ENCODE measurements at places on chromosomes 11 and 22.

GRCh38 chr11:88363648-88364065 is 26.1 kb upstream of the CTSC start:
- peak; percentile 56 for DNase-seq

GRCh38 chr11:76783896-76784813 is 999 bp downstream of the TSKU start:
- peak; percentile 74 for DNase-seq

- no peak for DNase-seq
Measured at GRCh38 chr11:47545298-47545697, 7.6 kb downstream of the CELF1 start.

DNA sequence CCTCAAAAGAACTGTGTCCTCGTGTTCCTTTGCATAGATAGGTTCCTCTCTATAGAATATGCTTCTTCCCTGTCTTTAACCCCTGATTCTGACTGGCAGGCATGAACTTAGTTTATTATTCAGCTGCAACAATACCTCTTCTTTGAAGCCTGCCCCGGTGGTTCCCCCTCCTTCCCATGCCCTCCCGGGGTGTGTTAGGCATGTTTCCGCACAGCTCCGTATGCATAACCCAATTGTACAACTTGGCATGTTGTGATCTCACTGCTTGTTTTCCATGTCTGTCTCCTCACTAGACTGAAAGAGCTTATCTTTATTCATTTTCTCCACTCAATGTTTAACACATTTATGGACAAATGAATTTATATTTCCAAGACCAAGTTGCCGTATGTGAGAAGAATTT is 72.6 kb downstream of the DEPDC5 start:
- DNase-seq: no peak

DNA sequence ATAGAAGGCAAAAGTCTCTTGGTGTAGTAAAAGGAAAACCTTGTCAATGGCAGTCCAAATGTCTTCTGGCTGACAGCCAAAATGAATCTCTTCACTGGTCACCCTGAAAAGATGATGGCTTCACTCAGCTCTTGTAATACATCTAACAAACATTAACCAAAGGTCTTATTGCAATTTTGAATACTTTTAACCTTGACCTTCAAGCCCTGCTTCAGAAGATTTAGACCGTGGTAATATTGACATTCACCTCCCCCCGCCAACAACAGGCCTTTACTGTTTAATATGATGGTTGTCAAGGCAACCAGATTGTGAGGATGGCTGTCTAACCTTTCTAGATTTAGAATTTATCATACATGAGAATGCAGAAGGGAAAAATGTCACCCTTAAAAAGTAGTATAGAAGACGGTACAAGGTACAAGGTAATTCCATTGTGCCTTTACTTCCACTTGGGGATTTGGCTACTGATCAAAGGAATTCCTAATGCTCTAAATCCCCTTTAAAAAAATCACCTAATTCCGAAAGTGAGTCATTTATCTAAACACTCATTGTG is 342.3 kb downstream of the LARGE1 start:
- peak; percentile 71 for DNase-seq

GRCh38 chr11:14546672-14547071 is 26.5 kb upstream of the PSMA1 start:
- no peak for DNase-seq

DNA sequence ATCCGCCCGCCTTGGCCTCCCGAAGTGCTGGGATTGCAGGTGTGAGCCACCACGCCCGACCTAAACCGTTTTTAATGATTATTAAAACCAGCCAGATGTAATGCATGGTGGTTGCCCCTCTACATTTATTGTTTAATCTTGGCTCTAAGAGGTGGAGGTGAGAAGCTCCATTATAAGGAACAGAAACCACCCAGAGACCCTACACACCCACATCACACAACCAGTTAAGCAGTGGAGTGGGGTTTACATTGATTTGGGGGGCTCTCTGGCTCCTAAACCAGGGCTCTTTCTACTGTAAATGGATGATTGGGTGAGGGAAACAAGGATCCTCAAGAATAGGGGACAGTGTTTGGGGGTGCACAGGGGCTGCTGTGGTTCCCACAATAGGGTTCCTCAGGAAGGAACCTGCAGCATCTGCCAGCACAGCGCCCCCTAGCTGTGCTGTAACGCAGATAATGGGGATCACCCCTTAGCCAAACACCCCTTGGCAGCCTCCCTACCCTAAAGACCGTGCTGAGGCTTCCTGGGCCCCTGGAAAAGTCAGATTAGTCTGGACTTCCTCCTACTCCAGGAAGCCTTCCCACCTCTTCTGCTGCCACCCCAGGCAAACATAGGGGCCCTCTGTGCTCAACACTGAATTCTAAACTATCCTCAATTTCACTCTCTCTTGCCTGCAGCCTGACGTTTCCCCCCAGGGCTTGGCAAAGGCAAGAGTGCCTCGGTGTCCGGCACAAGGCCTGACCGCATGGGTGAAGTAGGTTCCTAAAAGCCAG is 2.4 kb downstream of the MPST start:
- DNase-seq: peak; percentile 35

- no peak for DNase-seq
Measured at GRCh38 chr11:73277467-73277866, 5.3 kb downstream of the P2RY6 start.

DNA sequence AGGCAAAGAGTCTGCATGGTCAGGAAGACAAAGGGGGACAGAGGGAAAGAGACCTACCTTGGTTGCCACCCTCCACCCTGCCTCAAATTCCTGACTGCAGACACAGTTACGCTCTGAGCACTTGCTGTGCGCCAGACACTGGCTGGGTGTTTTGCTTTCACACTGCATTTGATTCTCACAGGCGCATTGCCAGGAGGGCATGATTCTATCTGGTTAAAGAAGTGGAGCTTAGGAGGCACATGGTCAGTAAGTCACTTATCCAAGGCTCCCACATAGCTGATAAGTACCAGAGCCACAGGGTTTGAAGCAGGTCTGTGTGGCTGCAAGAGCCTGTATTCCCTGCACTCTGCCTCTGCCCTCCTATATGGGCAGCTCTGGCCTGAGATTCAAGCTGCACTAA is 103.9 kb downstream of the TIMP3 start:
- no peak for DNase-seq

DNA sequence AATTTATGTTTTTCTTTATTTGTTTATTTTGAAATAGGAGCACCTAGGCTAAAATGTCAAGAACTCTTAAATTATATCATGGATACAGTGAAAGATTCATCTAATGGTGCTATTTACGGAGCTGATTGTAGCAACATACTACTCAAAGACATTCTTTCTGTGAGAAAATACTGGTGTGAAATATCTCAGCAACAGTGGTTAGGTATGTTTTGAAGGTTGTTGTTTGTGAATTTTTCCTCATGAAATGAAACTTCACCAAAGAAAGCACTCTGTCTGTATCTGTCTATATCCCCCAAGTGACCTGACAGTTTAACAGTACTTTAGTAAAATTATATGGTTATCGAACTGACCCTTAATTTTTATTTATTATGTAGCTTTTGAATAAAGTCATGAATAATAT is 12.8 kb downstream of the ATM start:
- DNase-seq: no peak

DNA sequence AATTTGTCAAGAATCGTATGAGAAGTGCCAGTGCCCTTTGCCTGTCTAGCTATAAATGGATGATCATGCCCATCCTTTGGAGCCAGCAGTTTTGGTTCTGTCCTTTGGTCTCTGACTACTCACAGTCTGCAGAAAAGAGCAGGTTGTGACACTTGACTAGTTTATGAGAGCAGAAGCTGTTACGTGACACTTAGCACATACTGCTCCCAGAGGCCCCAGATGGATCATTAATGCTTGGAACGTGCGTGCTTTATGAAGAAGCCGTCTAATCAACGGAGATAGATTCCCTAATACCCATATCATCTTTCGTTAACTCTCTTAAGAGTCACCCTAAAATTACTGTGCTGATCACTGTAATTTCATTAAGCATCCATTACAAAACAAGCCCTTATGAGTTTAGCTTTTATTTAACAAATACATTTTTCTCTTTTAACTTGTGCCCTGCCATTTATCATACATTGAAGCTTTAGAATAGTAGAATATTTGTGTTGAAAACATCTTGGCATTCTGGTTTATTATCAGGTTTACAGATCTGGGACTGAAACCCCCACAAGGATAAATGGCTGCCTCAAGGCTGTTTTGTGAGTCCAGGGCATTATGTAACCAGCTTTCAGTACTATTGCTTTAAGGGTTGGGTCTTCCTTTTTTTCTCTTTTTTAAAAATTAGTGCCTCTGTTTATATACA is 47.0 kb upstream of the ADORA2A start:
- DNase-seq: no peak

DNA sequence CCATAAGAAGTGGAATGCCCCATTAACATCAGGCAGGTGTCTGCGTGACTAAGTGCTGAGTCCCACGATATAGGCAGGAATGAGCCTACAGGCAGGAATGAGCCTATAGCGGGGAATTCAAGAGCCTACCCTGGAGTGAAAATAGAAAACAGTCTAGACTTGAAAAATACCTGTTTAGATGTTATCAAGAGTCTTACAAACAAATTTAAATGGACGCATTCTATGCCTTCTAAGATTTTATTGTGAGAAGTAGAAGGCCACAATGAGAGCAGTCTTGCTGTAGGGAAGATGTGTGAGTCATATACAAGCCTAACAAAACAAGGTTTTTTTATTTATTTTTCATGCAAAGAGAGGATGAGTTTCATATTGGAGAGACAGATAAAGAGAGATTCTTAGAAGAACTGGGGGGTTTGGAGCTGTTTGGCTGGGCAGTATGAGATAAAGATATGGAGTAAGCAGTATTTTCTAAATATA is 200.8 kb upstream of the ZC3H12C start:
- DNase-seq: no peak

DNA sequence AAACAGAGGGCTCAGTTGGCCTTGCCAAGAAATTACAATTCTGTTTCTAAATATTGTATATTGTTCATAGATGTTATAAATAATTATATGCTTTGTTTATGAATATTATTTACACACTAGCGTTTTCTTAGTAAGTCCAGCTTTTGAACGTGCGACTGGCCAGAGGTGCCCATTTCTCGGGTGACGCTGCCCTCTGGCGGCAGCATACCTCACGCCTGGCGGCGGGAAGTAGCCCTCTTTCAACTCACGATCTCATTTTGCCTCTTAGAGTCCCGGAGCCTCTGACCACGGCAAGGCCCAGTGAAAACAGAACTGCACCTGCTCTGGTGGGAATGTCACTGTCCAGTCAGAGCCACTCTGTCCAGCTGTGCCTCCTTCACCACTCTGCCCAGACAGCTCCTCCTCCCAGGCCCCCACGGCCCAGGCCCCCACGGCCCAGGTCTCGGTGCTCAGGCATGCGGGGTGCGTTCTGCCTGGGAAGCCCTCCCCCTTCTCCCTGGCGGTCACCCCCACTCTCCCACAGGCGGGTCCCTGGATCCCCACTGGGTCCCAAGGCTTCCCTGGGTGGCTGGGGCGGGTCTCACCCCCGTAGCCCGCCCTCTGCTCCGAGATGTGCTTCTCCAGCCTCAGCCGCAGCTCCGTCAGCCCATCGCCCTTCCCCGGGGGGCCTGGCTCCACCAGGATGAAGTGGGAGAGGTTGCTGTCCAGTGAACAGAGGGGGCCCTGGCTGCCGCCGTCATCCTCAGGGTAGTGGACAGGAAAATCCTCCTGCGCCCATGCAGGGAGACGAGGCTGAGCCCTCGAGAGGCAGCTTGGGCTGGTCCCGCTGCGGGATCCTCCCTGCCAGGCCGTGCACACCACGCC is 19.3 kb downstream of the TSSC4 start:
- peak; percentile 94 for DNase-seq

DNA sequence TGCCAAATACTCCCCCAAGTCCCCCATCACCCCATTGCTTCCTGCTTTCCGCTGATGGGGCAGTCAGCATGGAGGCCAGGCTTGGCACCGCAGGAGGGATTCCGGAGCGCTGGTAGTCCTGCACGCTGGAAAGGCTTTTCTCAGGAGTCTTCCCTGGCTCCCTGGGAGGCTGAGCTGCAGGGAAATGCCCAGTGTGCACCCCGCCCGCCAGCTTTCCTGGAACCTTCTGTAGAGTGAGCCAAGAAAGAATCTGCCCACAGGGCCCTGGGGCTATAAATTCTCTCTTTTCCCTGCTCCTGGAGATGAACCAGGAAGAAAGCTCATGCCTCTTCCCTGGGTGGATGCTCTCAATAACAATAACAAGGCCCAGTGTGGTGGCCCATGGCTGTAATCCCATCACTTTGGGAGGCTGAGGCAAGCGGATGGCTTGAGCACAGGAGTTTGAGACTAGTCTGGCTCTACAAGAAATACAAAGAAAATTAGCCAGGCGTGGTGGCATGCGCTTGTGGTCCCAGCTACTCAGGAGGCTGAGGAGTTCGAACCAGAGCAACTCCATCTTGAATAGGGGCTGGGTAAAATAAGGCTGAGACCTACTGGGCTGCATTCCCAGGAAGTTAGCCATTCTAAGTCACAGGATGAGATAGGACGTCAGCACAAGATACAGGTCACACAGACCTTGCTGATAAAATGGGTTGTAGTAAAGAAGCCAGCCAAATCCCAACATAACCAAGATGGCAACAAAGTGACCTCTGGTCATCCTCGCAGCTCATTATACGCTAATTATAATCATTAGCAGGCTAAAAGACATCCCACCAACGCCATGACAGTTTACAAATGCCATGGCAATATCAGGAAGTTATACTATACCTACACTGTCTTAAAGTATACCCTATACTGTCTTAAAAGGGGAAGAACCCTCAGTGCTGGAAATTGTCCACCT is 46.4 kb upstream of the FTH1 start:
- no peak for DNase-seq

GRCh38 chr11:15865212-15865987 is 490.9 kb downstream of the SOX6 start:
- peak; percentile 5 for DNase-seq

- DNase-seq: peak; percentile 43
Measured at GRCh38 chr22:24423519-24424000, 3.8 kb upstream of the ADORA2A start.

GRCh38 chr22:44765571-44766285 is 13.4 kb downstream of the ARHGAP8 start:
- no peak for DNase-seq

DNA sequence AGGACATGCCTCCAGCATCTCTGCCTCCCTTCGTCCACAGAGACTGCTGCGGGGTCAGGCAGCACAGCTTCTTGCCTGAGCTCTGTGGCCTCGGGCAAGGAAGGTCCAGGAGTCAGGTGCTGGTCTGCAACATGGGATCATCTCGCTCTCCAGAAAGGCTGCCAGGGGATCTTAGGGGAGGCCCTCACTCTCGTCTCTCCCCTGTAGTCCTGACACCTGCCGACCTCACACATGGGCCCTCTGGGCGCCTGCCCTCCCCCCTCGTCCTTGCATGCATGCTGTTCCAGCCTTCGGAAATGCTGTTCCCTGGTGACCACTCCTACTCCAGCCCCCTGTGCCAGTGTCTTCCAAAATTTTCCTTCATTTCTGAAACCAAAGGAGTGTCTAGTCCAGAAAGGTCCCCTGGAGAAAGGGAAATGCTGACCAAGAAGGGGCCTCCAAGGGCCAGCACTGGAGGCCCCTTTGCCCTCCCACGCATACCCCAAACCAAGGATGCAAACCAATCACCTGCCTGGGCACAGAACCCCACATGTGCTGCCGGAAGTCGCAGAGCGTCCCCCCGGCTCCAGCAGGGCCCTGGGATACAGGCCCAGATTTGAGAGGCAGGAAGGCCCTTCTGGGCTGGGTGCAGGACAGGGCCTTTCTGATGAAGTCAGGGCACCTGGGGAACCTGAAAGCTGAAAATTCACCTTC is 41.0 kb downstream of the IGF2 start:
- DNase-seq: no peak

GRCh38 chr11:60954421-60954820 is 2.4 kb upstream of the SLC15A3 start:
- DNase-seq: no peak
